ENCODE measurements at places on chromosomes 12 and 14.

GRCh38 chr12:124913474-124914391 lies 717 bp downstream of the UBC start:
- no peak for DNase-seq

DNA sequence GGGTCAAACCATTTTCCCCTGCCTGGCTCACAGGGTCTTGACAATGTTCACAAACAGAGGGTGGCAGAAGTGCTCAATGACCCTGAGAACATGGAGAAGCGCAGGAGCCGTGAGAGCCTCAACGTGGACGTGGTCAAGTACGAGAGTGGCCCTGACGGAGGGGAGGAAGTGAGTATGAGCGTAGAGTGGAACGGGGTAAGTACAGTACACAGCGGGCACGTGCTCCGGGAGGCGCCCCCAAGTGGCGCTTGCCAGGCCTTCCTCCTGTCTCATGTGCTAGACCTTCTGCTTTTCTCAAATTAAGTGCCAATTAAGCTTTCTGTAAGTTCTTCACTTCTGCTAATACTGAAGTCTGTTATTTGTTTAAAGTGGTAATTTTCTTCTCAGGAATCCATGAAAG lies 35.9 kb downstream of the XRCC3 start:
- DNase-seq = no peak

DNA sequence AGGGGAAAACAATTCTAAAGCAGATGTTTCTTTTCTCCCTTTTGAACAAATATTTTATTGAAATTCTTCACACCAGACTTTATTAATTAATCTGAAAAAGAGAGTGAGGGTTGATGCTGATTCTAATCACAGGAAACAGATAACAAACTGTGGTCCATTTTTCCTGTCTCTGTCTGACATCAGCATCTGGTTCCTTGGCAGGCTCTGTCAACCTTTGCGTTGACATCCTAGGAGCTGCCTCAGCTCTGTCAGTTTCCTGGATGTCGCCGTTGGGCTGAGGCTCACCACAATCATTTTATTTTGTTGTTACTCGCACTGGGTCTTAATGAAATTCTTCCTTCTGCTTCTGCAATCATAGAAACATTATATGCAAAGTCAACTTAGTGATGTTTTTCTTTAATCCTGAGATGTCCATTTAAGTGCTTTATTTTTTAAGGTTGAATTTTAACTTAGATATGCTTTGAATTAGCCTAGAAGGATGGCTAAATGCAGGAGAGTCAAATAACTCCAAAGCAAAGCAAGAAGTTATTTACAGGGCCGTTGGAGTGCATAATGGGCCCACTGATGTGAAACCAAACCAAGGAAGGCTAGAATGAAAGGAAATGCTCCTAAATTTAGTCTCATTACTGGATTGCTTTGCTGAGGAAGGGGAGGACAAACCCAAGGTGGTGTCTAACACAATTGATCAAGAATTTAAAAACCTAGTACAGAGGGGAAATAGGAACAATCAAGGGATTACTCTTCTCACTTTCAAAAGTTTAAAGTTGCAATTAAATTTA lies 542.4 kb downstream of the FLRT2 start:
- no peak for DNase-seq

DNA sequence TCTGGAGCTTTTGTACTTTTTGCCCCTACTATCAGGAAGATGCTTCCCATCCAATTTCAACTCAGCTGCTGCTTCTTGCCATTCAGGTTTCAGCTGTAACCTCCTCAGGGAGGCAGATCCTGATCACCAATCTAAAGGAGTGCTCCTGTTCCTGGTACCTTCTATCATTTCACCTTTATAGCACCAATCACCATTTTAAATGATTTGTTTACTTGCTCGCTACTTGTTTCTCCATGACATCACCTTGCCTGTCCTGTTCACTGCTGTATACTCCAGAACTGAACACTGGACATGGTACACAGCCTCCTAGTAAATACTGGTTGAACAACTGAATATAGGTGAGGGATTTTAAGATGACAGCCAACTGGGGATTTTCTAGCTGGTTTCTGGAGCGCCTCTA lies 287.2 kb upstream of the DIO2 start:
- DNase-seq = no peak

- DNase-seq = no peak
These were observed 174.1 kb upstream of the PDZRN4 start for GRCh38 chr12:41013881-41014642.

DNA sequence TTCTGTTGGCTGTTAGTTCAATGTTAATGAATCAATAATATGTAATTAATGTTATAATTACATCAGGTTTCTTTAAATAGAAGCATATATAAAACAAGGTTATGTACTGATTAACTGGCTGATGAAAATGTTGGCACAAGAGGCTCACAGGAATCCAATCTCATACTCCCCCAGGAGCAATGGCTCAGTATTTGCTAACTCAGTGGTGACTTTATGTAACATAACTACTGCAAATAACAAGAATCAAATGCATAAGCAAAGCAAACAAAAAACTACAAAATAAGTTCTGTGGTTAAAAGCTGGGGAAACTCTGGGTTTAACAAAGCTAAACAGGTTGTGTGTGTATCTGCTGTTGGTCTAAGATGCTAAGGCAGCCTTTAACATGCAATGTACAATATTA lies 27.7 kb upstream of the BBS10 start:
- no peak for DNase-seq
